ENCODE measurements at places on chromosomes 6 and 20.

- DNase-seq: no peak
Observed at GRCh38 chr6:21208081-21208795, 385.3 kb upstream of the SOX4 start.

DNA sequence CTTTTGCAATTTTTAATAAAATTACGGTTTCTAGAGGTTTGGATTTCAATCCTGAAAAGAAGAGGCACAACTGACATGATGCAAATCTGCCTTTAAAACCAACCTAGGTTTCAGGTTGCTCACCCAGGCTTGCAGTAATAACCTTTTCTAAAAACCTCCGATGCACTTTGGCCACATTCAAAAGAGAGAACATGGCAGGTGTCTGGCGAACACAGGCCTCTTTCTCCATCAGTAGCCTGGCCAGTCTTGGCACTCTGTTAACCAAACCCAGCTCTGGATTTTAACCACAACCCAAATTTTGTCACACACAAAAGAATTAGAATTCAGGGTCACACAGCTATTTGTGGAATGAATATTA is 55.8 kb upstream of the MAFB start:
- no peak for DNase-seq

- DNase-seq: no peak
Observed at GRCh38 chr6:68777956-68778355, 142.9 kb downstream of the ADGRB3 start.

GRCh38 chr6:108793516-108794251 is 54.5 kb upstream of the ARMC2 start:
- DNase-seq: no peak

DNA sequence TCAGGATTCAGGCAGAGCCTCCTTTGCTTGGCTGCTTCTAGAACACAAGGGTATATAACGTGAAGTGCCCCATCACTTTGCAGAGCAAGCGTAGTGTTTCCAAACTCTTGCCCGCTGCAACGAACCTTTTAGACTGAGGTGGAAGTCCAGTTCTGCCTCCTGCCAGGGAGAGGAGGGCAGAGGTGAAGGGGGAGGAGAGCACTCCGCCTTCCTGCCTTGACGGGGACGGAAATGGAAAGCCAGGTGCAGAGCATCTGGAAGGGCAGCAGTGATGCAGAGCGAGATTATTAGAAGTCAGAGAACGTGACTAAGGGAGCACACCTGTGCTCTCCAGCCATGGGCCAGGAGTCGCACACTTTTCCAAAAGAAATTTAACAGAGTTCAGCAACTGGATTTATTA is 63.4 kb downstream of the RREB1 start:
- no peak for DNase-seq

GRCh38 chr20:8361006-8361652 is 229.1 kb downstream of the PLCB1 start:
- DNase-seq: no peak

- DNase-seq: no peak
Observed at GRCh38 chr6:159342146-159342545, 172.9 kb downstream of the FNDC1 start.

All from CD4-positive, alpha-beta T cell treated with Interleukin-17A for 4 hours (primary cell).